ENCODE measurements at places on chromosomes 2 and 18. TPM values are rescaled to one million over a fixed set of nuclear protein-coding genes. Genes with fewer than 3 reads are reported as not detected.

G6PC2 gene
- total RNA-seq: not detected

GCG gene
- not detected for total RNA-seq

TMEM198 gene
- total RNA-seq: 0.17 TPM

TMEM178A gene
- total RNA-seq: 1.4 TPM

FER1L5 gene
- total RNA-seq: not detected

CCBE1 gene
- 3.2 TPM for total RNA-seq

ROCK2 gene
- total RNA-seq: 18.0 TPM

SALL3 gene
- not detected for total RNA-seq

TNP1 gene
- not detected for total RNA-seq

CDH2 gene
- 0.13 TPM for total RNA-seq

GALR1 gene
- total RNA-seq: not detected

CFAP53 gene
- total RNA-seq: 0.23 TPM

UCN gene
- 1.3 TPM for total RNA-seq

CD8B gene
- 2.4 TPM for total RNA-seq

LIMS2 gene
- total RNA-seq: 15.0 TPM

ITGB6 gene
- 1.8 TPM for total RNA-seq

MSTN gene
- 0.15 TPM for total RNA-seq

CIB4 gene
- total RNA-seq: not detected

CHRNG gene
- total RNA-seq: not detected

GATA6 gene
- 5.2 TPM for total RNA-seq

TGFBRAP1 gene
- 35.2 TPM for total RNA-seq

SCN7A gene
- 2.4 TPM for total RNA-seq

CDKL4 gene
- total RNA-seq: 1.1 TPM

FTCDNL1 gene
- total RNA-seq: 1.9 TPM

GPR75 gene
- total RNA-seq: 6.3 TPM

BBS5 gene
- total RNA-seq: 4.7 TPM

MAP3K20 gene
- 30.9 TPM for total RNA-seq

C2orf72 gene
- 5.7 TPM for total RNA-seq

SERPINB12 gene
- total RNA-seq: 62.8 TPM

SPATA3 gene
- total RNA-seq: not detected

GKN2 gene
- total RNA-seq: not detected

POTEC gene
- total RNA-seq: not detected

KRTCAP3 gene
- total RNA-seq: 26.0 TPM

DYNC2LI1 gene
- total RNA-seq: 20.1 TPM

LINC00305 gene
- not detected for total RNA-seq

LHCGR gene
- not detected for total RNA-seq

FHOD3 gene
- total RNA-seq: 15.1 TPM

MRPS9 gene
- 17.2 TPM for total RNA-seq

OR6B2 gene
- not detected for total RNA-seq

CDH20 gene
- total RNA-seq: 1.2 TPM

CRYBA2 gene
- total RNA-seq: not detected

HOXD3 gene
- total RNA-seq: 1.7 TPM

SLC5A7 gene
- not detected for total RNA-seq

POTEJ gene
- not detected for total RNA-seq

DPP10 gene
- not detected for total RNA-seq

VWA3B gene
- 2.5 TPM for total RNA-seq

All from lower leg skin (tissue), 4 donors.